Amygdala (tissue), 56 donors: ENCODE measurements at places on chromosomes 5 and 9.
A peak's percentile ranks its signal among the peaks of the same experiment; 100 is the strongest.

DNA sequence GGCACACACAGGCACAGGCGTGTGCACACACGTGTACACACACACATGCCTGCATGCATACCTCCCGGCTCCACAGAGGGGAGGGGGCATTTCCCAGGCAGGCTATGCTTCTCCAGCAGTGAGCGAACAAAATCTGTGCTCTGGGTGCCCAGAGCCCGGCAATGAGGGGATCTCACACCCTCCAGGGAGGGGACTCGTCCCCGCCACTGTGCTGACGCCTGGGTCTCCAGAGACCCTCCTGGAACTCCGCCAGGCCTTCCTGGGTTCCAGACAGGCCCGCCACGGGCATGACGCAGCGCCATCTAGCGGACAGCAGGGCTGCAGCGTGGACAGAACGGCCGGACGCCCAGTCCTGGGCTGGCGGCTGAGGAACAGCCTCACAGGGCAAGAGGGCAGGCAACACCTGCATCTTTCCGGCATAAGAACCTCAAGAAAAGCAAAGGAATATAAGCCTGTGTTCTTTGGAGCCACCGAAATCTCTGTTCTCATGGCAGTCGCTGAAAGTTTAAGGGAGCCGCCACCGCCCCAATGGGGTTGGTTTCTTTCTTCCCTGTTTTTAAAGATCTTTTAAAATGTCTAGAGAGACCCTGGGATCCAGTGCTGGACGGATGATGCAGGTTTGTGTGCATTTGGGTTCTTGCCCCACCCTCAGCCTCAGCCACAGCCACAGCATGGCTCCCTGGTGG is 135.6 kb upstream of the PPP1R26 start:
- DNase-seq = no peak

DNA sequence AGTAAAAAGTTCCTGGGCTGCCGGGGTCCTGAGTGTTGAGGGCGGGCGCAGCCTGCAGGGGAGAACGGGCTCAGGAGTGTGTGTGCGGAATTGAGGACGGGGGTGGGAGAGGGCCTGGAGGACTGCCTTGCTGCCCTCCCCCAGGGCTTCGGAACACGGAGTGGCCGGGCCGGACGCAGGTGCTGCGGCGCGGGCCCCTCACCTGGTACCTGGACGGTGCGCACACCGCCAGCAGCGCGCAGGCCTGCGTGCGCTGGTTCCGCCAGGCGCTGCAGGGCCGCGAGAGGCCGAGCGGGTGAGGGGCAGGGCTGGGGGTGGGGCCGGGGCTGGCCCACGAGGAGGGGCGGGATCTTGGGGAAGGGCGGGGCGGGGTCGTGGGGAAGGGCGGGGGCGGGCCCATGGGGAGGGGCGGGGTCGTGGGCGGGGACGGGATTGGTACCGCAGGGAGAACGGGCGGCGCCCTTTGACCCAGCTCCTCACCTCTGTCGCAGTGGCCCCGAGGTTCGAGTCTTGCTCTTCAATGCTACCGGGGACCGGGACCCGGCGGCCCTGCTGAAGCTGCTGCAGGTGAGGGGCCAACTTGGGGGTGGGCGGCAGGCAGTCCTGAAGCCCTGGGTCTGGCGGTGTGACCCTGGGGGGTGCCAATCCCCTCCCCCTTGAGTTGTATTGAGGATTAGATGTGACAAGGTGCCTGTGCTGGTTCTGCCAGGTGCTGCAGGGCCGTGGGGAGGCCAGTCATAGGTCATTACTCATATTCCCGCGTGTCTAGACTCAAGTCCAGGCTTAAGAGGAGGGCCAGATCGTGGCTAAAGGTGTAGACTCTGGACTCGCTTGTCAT is 7.1 kb downstream of the FPGS start:
- DNase-seq = no peak

DNA sequence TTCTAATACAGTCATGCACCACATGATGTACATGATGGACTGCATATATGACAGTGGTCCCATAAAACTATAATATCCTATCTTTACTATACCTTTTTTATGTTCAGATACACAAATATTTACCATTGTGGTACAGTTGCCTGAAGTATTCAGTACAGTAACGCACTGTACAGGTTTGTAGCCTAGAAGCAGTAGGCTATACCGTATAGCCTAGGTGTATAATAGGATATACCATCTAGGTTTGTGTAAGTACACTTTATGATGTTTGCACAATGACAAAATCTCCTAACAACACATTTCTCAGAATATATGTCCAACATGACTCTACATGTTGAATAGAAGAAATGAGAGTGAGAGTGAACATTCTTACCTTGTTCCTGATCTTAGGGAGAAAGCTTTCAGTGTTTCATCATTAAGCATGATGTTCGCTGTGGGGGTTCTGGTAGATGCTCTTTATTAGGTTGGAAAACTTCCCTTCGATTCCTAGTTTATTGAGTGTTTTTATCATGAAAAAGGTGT is 31.8 kb downstream of the AMBP start:
- DNase-seq = no peak

- DNase-seq = no peak
These were observed 212.1 kb upstream of the ADRA1B start for GRCh38 chr5:159704160-159704559.

GRCh38 chr5:98470747-98471146 is 302.7 kb upstream of the RGMB start:
- no peak for DNase-seq

- DNase-seq = no peak
These were observed 116.1 kb downstream of the DCP2 start for GRCh38 chr5:113092683-113093082.

DNA sequence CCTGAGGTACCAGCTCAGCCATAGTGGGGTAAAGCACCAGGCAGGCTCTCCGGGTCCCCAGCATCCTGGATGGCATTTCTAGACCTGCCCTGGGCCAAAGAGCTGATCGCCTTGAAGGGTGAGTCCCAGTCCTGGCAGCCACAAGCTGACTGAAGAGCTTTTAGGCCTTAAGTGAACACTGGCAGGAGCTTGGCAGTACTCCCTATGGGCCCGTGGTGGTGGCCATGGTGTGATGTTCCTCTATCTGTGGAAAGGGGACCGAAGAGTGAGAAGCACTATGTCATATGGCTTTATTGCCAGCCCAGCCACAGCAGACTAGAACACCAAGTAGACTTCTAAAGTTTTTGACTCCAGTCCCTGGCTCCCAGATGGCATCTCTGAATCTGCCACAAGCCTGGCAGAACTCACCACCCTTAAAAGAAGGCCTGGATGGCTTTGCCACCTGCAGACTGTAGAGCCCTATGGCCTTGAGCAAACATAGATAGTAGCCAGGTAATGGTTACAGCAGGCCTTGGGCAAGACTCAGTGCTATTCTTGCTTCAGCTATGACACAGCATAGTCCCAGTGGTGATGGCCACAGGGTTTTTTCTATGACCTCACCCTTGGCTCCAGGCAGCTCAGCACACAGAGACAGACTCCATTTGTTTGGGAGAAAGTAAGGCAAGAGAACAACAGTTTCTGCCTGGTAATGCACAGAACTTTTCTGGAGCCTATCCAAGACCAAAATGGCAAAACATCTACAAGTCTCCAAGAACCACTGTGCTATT is 801.5 kb upstream of the DMAC1 start:
- peak; percentile 61 for DNase-seq

DNA sequence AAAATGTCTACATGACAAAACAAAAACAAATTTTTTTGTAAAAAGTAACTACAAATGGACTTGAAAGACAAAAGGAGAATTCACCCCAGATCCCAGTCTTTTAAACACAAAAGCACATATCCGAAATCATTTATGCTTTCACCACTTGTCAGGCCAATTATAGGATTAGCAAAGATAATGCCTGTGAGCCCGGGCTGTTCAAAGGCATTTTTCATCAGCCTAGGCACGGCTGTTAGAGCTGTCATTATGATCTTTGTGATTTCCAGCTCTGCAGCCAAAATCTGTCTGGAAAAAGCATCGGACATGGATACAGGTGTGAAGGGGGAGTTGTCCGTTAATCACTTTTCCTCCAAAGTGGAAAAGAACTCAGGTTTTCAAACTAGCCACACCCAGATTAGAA is 23.6 kb upstream of the RAB14 start:
- DNase-seq = no peak

- no peak for DNase-seq
These were observed 103.7 kb downstream of the ARHGAP26 start for GRCh38 chr5:142873831-142874230.

DNA sequence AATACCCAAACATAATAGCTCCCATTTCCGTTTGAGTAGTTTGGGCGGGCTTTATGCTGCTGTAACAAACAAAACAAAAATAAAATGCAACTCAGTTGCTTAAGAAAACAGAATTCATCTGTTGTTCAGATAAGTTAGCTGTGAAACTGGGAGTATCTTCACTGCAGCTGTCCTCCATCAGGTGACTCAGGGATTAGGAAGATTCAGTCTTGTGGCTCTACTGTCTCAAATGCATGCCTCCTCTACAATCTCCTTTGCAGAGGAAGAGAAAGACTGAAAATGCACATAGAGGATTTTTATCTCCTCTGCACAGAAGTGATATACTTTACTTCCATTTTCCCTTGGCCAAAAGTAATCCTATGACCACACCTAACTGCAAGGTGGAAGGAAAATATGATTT is 883.7 kb downstream of the PTPRD start:
- DNase-seq = no peak

DNA sequence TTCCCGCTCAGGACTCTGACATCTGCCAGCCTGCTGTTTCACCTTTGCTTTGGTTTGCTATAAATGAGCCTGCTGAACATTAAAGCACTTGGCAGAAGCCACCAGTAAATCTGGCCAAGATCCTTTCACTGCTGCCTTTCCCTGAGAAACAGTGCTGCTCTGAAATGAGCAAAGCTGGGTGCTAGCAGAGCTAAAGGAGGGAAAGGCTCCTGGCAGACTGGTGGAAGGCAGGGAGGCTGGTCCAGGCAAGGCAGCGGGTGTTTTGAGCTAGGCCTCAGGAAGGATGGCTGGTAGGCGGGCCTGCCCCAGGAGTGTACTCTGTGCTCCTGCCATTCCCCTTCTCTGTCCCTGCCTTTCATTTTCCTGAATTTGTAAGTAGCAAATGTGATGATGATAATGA is 52.5 kb upstream of the PTGS1 start:
- DNase-seq = peak; percentile 48

DNA sequence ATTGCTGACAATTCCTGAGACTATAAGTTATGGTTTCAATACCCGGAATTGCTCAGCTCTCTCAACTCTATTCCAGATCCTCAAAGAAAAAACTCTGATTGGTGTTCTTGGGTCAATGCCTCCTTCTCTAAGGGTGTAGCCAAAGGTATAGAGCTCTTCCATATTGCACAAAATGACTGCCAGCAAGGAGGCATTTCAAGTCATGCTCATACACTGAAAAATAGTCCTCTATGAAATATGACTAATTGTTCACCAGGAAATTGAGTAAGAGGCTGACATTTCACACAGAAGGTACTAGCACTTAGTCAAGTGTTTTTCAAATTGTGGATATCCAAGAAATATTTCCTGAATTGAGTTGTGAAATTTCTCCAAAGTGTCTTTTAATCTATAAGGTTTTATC is 111.1 kb upstream of the KLF9 start:
- DNase-seq = no peak

DNA sequence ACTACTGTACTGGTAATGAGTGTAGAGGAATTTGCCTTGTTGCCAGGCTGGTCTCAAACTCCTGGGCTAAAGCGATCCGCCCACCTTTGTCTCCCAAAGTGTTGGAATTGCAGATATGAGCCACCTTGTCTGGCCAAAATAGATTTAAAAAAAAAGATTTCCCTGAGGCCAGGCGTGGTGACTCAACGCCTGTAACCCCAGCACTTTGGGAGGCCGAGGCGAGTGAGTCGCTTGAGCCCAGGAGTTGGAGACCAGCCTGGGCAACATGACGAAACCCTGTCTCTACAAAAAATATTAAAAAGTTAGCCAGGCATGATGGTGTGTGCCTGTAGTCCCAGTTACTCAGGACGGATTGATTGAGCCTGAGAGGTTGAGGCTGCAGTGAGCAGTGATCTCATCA is 62.5 kb downstream of the IPO11 start:
- no peak for DNase-seq

- DNase-seq = no peak
These were observed at the start of gene PCDH12 for GRCh38 chr5:141958113-141958512. TSS of gene PCDH12 (minus strand) at chr5:141958202. CDS start at chr5:141957851, 351 bp downstream.

- DNase-seq = no peak
These were observed 2.5 kb downstream of the FIBCD1 start for GRCh38 chr9:130936285-130937117.

DNA sequence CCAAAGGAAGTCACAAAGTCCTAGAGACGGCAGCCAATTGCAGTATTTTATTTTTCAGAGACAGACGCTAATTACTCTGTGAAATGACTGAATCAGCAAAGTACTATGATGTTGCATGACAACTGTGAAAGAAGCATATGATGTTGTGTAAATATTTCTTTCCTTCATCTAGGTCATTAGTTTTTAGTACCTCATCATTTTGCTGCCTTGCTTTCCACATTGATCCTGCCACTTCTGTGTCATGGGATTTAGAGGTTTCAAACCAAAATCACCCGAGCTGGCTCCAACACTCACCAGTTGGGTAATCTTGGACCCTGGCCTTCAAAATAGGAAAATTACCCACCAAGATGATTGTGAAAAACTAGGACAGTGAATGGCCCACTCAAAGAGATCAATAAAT is 585.2 kb downstream of the ACTL7B start:
- no peak for DNase-seq

- no peak for DNase-seq
These were observed 214.9 kb upstream of the SEMA6A start for GRCh38 chr5:116789522-116789921.

GRCh38 chr9:121073038-121073437 is 1.7 kb upstream of the CNTRL start:
- no peak for DNase-seq

- no peak for DNase-seq
These were observed 159.6 kb downstream of the TMEM167A start for GRCh38 chr5:82917584-82917983.

GRCh38 chr9:108003526-108003925 is 514.0 kb upstream of the KLF4 start:
- no peak for DNase-seq

GRCh38 chr5:150114773-150115408 is 28.5 kb upstream of the CSF1R start:
- DNase-seq = peak; percentile 34

- no peak for DNase-seq
These were observed 21.8 kb downstream of the PSD2 start for GRCh38 chr5:139817362-139817761.

DNA sequence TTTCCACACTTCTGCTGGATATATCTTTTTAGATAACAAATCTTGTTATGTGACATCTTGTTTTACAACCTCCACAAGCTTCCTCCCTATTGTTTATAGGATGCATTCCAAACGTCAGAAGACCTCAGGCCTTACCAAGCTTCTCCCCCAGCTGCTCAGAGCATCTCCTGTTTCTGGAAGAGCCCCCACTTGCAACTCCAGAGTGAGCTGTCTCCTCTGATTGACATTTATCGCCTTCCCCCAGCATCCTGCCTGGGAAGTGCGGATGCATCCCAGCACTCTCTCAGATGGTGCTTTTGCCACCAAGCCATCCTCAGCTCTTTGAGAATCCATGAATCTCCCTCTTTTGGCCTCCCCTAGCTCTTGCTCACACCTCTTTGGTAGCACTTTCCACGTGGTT is 123.5 kb downstream of the LRRC70 start:
- no peak for DNase-seq

GRCh38 chr9:20728493-20729220 is 44.6 kb downstream of the FOCAD start:
- no peak for DNase-seq
